ENCODE measurements at places on chromosomes 5 and 9. TPM values are rescaled to one million over a fixed set of nuclear protein-coding genes. Genes with fewer than 3 reads are reported as not detected.
A peak's percentile ranks its signal among the peaks of the same experiment; 100 is the strongest.

GRCh38 chr5:149596712-149597111, 15.4 kb downstream of the ARHGEF37 start:
- no peak for DNase-seq

GRCh38 chr5:175772747-175773533, 98.4 kb upstream of the CPLX2 start:
- DNase-seq, result no peak

DNA sequence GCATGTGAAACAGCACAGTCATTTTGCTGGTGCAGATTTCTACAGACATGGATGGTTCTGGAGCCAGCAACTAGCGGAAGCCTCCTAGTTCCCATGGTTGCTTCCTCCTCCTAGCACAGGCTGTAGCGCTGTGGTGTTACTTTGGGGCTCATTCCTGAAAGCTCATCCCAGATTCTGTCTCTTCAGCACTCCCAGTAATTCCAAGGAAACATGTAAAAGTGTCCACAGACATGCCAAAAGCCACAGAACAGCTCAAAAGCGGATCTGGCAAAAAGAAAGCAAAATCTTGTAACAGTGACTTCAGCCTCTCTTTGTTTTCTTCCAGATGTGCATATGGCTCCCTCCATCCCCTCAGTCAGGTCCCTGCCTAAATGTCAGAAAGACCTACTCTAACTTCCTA, 144.1 kb downstream of the CEP120 start:
- DNase-seq, result no peak

DNA sequence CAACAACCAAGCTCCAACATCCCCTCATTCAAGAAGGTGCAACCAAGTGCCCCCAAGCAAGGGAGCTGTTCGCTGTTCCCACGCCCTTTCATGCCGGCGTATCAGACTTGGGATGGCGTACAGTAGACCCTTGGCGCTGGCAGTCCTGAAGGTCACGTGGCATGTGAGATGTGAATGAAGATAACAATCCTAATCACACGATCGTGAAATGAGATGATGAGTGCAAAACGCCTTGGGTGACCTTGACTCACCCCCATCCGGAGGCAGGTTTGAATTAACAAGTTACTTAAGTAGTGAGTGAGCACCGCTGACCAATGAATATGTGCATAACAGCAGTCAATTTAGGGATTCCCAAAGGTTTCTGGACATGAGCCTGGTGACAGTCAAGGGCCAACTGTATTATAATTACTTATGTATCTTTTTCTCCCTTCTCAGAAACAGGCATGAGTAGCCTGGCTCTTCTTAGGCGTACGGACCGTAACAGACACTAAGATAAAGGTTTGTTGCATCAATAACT, 150.2 kb downstream of the TTLL11 start:
- no peak for DNase-seq

DNA sequence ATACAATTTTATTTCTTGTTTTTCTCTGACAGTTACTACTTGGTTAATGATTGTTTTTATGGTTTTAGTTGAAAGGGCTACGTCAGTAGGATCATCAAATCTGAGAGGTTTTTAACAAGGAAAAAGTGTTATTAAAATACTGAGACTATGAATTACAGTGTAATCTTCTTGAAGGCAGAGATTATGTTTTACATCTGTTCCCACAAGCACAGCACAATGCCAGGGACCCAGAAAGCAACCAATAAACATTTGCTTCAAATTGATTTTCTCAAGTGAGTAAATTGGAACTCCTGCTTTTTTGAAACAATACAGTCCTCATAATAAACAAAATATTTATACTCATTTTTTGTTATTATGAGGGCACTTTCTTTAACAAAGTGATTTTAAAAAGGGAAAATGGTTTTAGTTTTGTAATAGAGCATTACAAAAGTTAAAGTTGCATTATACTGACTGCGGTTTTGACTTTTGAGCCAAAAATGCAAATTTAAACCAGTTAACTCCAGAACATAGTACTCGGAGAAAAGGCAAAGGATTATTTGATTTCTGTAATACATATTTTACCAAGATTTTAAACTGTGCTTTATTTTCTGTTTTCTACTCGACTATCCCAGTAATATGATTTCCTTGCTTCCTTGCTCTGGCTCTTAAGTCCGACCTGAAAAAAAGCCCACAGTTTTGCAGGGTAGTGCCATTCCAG, 176.9 kb downstream of the GDNF start:
- DNase-seq, result no peak

DNA sequence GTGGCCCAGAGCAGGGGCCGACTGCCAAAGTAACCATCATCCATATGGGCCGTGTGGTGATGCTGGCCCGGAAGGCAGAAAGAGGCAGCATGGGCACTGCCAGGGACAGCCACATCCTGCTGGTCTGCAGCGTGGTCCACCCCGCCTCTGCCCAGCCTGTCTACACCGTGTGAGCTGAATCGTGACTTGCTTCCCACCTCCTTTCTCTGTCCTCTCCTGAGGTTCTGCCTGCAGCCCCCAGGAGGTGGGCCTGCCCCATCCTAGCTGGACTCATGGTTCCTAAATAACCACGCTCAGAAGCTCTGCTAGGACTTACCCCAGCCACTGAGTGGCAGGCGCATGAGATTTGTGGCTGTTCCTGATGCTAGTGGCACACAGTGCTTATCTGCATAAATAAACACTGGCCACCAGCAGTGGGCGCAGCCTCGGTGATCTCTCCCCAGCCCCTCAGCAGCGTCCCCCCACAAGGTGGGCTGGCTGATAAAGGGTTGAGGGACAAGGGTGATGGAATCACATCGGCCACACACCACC, 22.6 kb upstream of the SUSD3 start:
- no peak for DNase-seq

- DNase-seq, result peak; percentile 43
Observed at GRCh38 chr5:9766581-9766980, 136.4 kb upstream of the TAS2R1 start.

DNA sequence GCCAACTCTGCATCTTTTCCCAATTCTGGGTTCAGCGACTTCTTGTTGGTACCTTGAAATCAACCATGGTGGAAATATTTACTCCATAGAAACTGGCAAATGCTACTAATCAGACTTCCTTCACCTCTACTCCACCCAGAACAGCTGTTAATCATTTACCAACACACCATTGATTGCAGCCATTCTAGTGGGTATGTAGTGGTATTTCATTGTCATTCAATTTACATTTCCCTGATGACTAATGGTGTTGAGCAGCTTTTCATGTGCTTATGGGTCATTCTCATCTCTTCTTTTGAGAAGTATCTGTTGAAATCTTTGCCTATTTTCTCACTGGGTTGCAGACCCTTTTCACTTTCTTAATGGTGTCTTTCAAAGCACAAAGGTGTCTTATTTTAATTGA, 122.4 kb upstream of the MSX2 start:
- DNase-seq, result peak; percentile 29

GRCh38 chr5:2658881-2659470, 92.5 kb downstream of the IRX2 start:
- DNase-seq, result no peak

GRCh38 chr9:100555471-100555870, 22.4 kb upstream of the CAVIN4 start:
- no peak for DNase-seq

DNA sequence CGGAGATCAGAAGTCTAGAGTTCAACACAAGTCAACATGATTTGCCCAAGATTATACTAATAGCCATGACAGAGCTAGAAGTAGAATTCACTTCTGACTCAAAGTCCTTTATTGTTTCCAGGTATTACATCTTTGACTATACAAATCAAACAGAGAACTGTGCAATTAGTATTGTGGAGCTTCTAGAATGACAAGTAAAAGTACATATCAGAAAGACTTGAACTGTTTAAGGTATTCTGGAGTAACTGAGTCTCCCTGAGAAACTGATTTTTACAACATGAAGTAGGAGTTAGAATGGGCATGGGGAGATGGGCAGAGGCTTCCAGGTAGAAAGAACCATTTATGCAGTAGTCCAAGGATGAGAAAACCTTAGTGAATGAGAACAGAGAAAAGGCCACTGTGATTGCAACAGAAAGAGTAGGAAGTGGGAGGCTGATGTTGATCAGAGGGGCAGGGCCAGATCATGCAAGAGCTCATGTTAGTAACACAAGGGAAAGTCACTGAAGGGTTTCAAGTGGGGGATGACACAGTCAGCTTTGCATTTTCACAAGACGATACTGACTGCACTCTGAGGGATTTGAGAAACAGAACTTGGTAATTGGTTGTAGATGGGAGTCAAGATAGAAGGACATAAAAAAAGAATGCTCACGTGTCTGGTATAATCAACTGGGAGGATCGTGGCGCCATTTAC, 280.7 kb downstream of the RFX3 start:
- no peak for DNase-seq

- peak; percentile 32 for DNase-seq
Observed at GRCh38 chr9:137545123-137545522, 5.1 kb downstream of the PNPLA7 start.

DNA sequence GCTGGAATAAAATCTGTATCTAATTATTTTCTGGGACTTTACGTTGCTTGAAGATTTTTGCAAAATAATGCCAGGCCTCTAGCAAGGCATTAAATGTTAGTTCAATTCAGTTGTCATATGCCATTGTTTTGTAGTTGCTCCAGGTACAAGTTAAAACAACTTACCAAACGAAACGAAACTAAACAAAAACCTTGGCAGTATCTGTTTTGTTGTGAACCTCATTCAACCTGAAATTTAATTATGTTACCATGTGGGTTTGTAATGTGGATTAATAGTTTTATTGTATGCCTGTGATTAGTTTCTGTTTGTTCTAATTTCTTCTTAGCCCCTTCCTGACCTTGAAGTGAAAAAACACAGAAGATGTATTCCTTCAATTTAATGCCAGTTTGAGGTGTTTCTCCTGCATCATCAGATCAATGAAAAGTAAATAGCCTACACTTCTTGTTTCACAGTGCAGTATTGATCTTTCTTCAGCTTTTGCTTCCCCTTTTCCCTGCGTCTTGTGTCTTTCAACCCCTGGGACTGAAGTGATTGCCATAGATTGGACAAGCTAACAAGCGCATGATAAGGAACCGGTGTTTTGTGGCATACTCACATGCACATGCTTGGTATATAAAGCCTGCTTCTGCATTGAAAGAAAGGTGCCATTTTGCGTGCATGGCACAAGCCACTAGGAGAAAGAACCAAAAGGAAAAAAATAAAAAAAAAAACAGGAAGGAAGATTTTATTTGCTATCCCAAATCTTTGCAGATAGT, 699.0 kb upstream of the ARRDC3 start:
- no peak for DNase-seq

DNA sequence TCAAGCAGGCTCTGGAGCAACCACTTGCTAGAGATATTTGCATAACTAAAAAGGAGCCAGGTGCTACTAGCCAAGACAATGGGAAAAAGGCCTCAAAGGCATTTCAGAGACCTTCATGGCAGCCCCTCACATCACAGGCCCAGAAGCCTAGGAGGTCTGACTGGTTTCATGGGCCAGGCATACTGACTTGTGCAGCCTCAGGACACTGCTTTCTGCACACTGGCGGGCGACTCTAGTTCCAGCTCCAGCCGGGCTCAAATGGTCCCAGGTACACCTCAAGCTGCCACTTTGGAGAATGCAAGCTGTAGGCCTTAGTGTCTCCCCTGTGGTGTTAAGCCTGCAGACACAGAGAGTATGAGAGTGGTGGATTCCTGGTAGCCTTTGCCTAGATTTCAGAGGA, 27.1 kb downstream of the COX7C start:
- DNase-seq, result no peak

- DNase-seq, result no peak
Observed at GRCh38 chr5:125517973-125518550, 771.6 kb upstream of the ZNF608 start.

- no peak for DNase-seq
Observed at GRCh38 chr5:158121678-158122077, 262.7 kb upstream of the CLINT1 start.

- DNase-seq, result peak; percentile 44
Observed at GRCh38 chr9:108687006-108687987, 168.5 kb downstream of the ACTL7B start.

DNA sequence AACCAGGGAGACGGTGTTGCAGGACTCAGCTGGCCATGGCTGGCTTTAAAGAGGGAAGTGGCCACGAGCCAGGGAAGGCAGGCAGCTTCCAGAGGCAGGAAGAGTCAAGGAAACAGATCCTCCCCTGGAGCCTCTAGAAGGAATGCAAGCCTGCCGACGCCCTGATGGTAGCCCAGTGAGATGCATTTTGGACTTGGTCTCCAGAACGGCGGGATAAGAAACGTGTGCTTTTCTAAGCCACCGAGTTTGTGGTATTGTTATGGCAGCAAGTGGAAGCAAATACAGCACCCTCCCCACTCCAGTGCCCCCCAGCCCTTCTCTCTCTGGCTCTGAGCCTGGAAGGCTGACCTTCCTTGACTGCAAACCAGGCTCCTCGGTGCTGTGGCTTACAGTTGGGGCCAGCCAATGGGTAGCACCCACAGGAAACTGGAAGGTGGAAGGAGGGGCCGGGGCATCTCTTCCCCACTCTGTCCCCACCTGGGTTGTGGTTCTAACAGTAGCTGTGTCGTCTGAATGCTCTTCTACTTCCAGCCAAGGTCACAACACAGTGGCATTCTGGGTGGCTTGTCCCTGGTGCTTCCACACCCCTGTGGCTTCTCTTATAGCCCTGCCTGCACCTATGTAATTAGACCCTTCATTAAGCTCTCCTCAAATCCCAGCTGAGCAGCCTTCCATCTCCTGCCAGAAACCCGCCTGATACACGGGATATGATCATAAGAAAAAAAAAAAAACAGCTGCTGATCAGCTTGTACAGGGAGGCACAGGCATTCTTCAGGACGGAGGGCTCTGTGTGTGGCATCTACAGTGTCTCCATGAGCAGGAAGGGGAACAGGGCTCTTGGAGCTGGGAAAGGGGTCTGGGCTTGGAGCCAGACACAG, 29.9 kb upstream of the UNC5A start:
- no peak for DNase-seq

DNA sequence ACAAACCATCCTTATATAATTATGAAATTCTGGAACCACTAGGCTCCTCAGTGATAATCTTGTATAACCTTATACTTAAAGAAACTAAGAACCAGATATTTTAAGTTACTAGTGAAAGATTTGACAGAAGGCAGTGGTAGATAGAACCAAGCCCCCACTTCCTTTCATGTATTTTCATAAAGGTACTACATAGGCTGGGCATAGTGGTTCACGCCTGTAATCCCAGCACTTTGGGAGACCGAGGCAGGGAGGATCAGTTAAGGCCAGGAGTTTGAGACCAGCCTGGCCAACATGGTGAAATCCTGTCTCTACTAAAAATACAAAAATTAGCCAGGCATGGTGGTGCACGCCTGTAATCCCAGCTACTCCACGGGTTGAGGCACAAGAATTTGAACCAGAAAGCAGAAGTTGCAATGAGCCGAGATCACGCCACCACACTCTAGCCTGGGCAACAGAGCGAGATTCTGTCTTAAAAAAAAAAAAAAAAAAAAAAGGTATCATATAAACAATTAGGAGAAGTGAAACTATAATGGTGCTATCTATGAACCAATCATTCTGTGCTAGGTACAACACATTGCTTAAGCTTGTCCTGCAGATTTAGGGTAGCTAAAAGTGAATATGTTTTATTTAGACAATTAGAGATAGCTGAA, 27.9 kb upstream of the DTWD2 start:
- no peak for DNase-seq

ADAMTS19 gene
- 0.33 TPM for total RNA-seq

PROB1 gene
- 0.77 TPM for total RNA-seq

OMD gene
- 0.17 TPM for total RNA-seq

SPOCK1 gene
- total RNA-seq, result 30.3 TPM

TAF11L10 gene
- not detected for total RNA-seq

PCDHAC2 gene
- total RNA-seq, result 2.6 TPM

All from fibroblast of lung (primary cell).